ENCODE measurements at places on chromosomes 3 and 15.

GRCh38 chr3:58351920-58352319 lies 19.2 kb downstream of the PXK start:
- DNase-seq, result no peak

- DNase-seq, result no peak
Observed at GRCh38 chr3:72907131-72907711, 19.4 kb downstream of the GXYLT2 start.

DNA sequence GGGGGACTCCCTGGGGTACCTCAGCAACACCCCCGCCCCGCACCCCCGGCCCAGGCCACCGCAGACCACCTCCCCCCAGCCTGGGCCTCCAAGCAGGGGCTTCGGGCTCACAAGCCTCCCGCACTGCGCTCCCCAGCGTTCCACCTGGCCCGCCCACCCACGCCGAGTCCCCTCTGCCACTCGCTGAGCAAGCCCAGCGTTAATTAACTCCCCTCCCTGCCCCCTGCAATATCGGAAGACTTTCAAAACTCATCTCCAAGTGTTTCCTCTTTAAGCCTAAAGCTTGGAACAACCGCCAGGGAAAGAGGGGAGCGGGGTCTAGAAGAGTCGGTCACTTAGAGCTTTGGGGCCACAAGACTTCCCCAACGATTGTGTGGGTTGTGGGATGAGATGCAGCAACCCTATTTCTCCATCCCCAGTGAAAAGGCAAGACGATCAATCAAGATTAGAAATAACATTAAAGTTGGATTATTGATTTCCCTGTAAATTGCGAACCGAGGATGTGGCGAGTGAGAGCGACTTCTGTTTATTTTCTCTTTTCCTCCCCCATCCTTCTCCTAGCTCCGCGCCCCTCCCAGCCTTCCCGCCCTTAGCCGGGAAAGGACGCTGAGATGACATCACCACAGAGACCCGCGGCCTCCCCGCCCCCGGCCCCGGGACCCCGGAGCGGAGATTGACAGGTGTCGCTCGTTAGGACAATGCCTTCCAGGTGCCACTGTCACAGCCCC lies 30.2 kb downstream of the NR2F2 start:
- no peak for DNase-seq

DNA sequence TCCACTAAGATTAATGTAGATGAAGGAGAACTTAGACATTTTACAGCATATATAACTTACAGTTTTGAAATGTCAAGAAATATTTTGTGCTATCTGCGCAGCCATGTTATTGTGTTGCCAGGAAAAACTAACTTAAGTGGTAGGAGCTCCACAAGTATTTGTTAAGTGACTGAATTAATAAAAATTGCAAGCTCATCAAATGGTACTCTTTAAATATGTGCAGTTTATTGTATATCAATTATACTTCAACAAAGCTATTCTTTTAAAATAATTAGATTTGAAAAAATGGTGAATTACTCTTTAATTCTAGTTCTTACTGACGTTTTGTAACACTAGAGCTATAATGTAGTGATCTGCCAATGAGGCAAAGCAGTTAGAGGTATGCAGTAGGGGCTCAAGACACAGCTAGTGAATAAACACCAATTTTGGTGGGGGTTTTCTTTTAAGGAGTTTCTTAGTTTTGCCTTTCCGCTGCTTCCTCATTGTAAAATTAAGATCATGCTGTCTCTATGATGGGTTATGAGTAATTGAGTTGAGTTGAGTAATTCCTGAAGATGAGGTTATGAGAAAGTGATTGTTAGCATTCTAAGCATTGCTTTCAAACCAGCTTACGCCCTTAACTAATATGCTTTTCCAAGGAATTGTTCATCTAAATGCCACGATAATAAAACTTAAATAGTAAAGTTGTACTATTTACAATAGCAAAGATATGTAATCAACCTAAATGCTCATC lies 10.9 kb upstream of the LXN start:
- no peak for DNase-seq

- no peak for DNase-seq
Observed at GRCh38 chr3:52882377-52882776, 15.0 kb downstream of the STIMATE start.

GRCh38 chr15:83283813-83284558 lies 478 bp downstream of the BNC1 start:
- peak; percentile 52 for DNase-seq

DNA sequence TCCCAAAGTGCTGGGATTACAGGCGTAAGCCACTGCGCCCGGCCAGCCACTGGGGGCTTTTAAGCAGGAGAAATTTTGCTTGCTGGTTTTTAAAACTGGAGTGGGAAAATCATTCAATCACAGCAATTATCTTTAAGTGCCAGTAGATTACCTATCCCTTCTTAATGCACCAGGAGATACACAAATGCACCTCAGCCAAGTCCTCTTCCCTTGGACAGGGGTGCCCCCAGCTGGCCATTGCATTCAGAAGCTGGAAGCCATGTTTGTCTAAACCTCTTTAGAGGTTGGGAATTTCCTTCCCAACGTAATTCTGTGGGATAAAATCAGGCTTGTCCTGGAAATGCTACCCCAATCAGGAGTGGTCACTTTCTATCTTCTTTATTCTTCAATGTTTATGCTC lies 26.6 kb downstream of the MIX23 start:
- peak; percentile 71 for DNase-seq

DNA sequence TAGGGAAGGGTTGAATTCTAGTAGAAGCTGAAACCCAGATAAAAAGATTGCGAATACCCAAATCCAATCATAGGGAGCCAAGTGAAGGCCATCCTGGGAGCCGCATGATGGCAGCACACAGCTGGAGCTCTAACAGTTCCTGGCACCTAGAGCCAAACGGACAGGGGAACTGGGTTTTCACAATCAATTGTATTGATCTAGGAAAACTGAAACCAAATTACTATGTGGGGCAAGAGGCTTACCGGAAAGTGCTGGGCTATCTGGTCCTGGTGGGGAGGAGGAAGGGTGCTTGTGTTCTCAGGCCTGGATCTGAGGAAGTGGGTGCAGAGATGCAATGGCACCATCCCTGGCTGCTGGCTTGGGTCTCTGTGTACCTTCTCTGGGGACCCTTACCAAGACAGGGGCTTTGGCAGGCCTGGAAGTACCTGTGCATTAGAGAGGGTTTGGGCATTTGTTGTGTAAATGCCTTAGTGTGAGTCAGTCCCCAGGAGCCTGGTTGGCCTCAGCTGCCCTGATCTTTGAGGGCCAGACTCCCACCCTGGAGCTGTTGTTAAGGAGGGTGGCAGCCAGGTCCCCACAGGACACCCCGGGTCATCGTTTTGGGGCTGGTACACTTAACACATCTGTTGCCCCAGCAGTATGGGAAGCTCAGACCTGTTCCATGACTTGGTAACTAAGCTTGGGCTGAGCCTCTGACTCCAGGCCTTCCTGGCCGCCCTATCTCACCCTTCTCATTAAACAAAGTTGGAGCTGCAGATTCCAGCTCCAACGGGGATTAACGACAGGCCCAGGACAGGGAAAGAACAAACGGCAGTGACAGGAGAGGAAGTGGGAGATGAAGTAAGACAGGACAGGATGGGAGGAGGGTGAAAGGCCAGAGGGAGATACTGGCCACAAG lies 8.9 kb upstream of the FURIN start:
- DNase-seq, result peak; percentile 30

DNA sequence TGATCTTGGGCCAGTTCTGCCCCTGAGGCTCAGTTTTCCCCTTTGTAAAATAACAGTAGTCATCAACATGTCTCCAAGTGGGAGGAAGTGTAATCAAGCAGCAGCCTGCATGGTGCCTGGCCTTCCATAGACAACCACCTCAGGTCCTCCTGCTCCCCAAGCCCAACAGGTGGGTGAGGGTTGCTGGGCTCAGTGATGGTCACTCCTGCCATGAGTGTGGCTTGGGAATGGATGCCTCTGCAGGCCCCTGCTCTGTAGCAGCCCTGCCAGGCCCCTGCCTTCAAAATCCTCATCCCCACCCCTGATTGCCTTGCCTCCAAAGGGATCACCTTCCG lies 59.1 kb upstream of the SLC6A1 start:
- no peak for DNase-seq

DNA sequence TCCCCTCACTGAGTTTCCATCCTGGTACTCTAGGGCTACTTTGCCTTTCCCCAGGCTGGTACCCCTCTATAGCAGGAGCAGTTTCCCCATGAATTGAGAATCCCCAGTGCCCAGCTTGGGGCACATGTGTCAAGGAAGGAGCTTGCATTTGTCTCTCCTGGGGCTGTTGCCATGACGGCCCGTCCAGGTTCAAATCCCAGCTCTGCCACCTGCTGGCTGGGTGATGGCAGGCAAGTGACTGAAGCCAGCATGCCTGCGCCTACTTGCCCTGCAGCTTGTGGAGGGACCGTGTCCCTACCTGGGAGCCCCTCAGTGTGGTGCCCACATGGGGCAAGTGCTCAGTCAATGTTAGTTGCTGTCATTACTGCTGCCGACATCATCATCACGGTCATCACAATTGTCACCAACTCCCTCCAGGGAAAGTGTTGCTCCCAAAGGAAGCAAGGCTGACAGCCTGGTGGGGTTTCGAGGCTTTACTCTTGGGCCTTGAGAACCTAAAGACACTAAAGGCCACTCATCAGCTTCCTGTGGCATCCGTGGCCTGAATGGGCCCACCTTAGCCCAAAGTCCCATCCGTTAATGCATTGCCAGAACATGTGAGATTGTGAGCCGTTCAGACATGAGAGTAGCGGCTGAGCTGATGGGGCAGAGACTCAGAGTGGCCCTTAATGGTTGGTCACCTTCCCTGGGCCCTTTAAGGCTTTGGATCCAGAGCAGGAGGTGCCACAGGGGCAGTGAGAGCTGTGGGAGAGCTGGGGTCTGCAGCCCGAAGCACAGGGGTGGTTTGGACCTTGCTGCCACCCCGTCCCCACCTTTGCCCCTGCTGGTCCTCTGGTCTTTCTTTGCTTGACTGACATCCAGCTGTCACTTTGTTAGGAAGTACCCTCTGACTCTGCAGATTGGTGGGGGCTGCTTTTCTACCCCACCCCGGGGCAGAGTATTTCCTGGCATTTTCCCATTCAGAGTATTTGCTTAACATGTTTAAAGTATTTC lies 144.4 kb downstream of the DNAJB8 start:
- peak; percentile 67 for DNase-seq

GRCh38 chr3:28322464-28322863 lies 26.1 kb upstream of the ZCWPW2 start:
- no peak for DNase-seq

GRCh38 chr15:41944313-41944940 lies 27.9 kb downstream of the EHD4 start:
- DNase-seq, result no peak

DNA sequence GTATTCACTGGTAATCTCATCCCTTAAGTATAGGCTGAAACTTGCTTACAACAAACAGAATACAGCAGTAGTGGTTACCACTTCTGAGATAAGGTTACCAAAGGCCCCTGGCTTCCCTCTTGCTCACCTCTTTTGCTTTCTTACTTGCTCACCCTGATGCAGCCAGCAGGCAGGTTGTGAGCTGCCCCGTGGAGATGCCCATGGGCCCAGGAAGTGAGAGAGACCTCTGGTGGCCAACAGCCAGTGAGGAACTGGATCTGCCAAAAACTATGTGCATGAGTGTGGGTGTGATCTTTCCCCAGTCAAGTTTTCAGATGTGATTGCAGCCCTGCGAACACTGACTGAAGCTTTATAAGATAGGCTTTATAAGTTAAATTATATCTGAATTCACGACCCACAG lies 48.7 kb downstream of the NMNAT3 start:
- peak; percentile 53 for DNase-seq

GRCh38 chr3:122754929-122755328 lies 38.7 kb downstream of the HSPBAP1 start:
- DNase-seq, result no peak

DNA sequence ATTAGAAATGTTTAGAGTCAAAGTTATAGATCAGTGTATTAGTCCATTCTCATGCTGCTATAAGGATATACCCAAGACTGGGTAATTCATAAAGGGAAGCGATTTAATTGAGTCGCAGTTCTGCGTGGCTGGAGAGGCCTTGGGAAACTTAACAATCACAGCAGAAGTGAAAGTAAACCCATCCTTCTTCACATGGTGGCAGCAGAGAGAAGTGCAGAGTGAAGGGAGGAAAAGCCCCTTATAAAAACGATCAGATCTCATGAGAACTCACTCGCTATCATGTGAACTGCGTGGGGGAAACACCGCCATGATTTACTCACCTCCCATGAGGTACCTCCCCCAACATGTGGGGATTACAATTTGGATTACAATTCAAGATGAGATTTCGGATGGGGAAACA lies 871.5 kb downstream of the DIPK2A start:
- DNase-seq, result peak; percentile 2

DNA sequence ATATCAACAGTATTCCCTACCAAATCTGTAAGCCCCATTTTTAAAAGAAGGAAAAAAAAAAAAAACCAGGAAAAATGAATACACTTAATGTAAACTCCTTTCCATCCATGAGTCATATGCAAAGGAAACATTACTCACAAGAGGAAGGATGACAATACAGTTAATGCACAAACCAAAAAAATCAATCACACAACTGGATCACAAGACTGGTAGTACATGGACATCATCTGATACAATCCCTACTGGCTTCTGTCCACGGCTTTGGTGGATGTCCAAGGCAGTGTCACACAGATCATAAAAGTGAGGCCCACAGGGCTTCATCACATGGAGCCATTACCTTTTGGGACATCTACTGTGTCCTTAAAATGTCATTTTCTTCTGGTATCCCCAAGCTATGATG lies 44.0 kb downstream of the SUCLG2 start:
- DNase-seq, result no peak

DNA sequence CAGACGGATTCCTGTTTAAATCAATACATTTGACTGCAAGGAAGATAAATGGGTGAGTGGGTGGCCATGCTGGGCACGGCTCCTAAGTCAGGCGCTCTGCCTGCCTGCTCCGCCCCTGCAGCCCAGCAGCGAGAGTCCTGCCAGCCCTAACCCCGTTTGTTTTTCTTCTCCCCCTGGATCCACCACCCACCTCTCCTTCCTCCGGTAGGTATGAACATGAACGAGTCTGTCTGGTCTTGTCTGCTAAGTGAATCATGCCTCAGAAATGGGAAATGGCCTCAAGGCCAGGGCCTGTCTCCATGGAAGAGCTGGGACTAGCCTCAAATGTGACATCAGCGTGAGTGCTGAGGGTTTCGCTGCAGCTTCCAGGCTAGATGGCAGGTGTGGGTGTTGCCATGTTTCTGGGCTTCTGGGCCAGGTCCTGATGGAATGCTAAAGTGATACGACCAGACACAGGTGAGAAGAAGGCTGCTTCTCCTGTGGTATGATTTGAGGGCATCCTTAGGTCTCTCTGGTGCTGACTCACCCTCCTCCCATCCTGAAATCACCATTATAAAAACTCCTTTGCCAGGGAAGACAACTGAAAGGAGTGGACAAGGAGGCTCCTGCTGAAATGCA lies 5.6 kb upstream of the FEM1B start:
- DNase-seq, result no peak

DNA sequence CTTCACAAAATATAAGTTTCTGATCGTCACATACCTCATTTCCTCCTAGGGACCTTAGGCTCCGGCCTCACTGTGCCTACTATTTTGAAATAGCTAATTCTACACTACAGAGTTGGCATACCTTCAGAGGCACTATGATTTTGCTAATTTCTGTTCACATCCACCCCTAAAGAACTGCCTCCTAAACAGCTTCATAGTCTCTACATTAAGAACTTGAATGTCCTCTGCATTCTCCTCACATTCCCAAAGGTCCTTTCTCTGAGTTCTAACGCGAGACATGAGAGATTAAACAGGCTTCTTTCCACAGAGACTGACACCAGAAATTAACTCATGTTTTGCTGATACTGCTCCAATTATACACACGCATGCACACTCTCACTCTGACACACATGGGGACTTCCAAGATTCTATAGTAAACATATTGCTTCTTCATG lies 75.5 kb downstream of the DLG1 start:
- no peak for DNase-seq

GRCh38 chr3:32423956-32424557 lies 32.4 kb downstream of the CMTM7 start:
- DNase-seq, result no peak

Data from DMS53 (cell line).